ENCODE measurements at places on chromosomes 12 and 14. TPM values are rescaled to one million over a fixed set of nuclear protein-coding genes. Genes with fewer than 3 reads are reported as not detected.
A peak's percentile ranks its signal among the peaks of the same experiment; 100 is the strongest.

DNA sequence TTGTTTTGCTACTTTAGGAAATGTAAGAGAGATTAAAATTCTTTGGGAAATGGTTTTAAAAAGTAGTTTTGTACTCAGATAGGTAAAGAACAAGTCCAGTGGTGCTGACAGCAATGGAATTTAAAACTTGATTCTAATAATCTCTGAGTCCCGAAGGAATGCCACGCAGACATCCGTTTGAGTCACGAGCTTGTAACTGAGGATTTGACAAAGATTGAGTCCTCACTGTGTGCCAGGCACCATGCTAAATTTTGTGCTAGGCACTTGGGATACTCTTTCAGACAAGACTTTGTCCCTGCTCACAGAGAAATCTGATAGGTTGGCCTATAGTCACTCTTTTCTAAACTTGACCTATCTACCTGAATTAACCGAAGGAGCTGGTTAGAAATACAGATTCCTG, 12.7 kb downstream of the FLRT2 start:
- H3K4me3 ChIP-seq = no peak overlapping the region
- H3K36me3 ChIP-seq = no peaks in the 10 kb centered on the region
- H3K27me3 ChIP-seq = no peaks in the 10 kb centered on the region
- H3K27ac ChIP-seq = no peak overlapping the region
- no peaks in the 10 kb centered on the region for H3K4me1 ChIP-seq

- peaks cover 54% of the 10 kb centered on the region for H3K27me3 ChIP-seq
- H3K36me3 ChIP-seq = no peaks in the 10 kb centered on the region
- H3K27ac ChIP-seq = no peak overlapping the region
- H3K4me3 ChIP-seq = peak overlapping the region; percentile 21
Measured at GRCh38 chr12:26125400-26126339, 833 bp upstream of the BHLHE41 start.

Gene INSM2
- total RNA-seq = not detected

GRCh38 chr12:113359133-113359938, 949 bp downstream of the PLBD2 start:
- DNase-seq = no peak
- H3K4me3 ChIP-seq = peak overlapping the region; percentile 96
- H3K36me3 ChIP-seq = peaks cover 22% of the 10 kb centered on the region

Gene DRAM1
- total RNA-seq = 4.2 TPM

DNA sequence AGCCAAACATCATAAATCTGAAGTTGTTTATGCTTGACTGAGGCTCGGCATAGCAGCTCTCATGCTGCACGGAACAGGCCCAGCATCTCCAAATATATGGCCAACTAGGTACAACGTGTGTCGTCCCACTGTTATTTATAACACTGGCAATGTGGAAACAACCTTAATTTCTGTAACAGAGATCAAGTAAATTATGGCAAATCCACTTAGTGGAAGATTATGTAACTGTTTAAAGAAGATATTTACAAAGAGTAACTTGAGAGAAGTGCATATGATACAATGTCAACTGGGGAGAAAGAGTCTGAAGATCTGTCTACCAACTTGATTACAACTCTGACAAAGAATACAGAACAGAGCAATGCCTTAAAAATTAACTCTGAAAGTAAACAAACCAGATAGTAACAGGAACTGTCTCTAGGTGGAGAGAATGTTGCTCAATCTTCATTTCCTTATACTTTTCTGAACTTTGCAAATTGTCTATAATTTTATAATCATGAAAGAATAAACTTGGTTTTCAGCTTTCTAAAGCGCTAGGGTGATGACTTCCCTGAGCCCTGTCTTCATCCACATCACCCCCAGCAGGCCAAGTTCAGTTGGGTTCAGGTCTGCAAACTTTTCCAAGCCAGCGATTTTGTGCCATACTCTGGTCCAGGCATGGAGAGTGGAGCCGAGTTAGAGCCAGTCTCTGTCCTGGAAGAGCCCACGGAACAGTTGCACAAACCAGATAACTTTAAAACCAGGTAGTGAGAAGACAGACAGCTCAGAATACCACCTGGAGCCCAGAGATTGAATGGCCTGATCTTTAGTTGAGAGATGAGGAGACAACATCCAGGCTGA, 44.3 kb upstream of the BDKRB2 start:
- H3K4me1 ChIP-seq = no peaks in the 10 kb centered on the region
- peaks cover 6% of the 10 kb centered on the region for H3K27me3 ChIP-seq
- DNase-seq = no peak

Gene IFI27L2
- total RNA-seq = 4.4 TPM

DNA sequence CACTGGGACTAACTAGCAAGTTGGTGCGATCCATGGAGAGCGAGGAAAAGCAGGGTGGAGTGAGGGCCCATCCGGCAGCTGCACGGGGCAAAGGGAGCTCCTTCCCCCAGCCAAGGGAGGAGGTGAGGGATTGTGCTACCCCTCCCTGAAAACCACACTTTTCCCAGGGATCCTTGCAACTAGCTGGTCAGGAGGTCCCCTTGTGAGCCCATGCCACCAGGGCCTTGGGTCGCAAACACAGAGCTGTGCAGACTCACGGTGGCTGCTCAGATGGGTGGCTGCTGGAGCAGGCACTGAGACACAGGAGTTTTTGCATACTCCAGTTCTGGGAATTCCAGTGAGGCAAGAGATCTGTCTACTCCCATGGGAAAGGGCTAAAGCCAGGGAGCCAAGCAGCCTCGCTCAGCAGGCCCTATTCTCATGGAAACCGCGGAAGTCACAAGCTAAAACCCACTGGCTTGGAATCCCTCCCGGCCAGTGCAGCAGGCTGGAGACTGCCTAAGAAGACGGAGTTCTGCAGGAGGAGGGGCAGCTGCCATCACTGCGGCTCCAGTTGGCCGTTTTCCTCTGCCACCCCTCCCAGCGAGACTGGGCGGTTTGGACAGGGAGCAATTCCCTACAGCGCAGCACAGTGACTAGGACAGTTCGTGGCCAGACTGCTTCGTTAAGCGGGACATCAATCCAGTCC, 10.9 kb upstream of the ZNF705A start:
- H3K27me3 ChIP-seq = peaks cover 3% of the 10 kb centered on the region
- H3K4me1 ChIP-seq = no peaks in the 10 kb centered on the region
- H3K4me3 ChIP-seq = no peak overlapping the region
- DNase-seq = no peak
- H3K27ac ChIP-seq = no peak overlapping the region

GRCh38 chr12:49296034-49296835, 1.3 kb downstream of the PRPH start:
- no peaks in the 10 kb centered on the region for H3K36me3 ChIP-seq
- no peaks in the 10 kb centered on the region for H3K27me3 ChIP-seq
- no peak overlapping the region for H3K27ac ChIP-seq
- peak; percentile 94 for DNase-seq

Gene SERPINA9
- not detected for total RNA-seq
